ENCODE measurements at places on chromosomes 1 and 21.

DNA sequence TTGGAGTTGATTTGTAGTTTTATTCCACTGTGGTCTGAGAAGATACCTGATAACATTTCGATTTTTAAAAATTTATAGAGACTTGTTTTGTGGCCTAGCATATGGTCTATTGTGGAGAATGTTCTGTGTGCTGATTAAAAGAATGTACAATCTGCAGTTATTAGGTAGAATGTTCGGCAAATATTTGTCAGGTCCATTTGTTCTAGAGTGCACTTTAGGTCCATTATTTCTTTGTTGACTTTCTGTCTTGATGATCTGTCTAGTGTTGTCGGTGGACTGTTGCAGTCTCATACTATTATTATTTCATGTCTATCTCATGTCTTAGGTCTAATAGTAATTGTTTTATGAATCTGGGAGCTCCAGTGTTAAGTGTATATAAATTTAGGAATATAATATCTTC is 116.8 kb downstream of the NME7 start:
- DNase-seq, result no peak

DNA sequence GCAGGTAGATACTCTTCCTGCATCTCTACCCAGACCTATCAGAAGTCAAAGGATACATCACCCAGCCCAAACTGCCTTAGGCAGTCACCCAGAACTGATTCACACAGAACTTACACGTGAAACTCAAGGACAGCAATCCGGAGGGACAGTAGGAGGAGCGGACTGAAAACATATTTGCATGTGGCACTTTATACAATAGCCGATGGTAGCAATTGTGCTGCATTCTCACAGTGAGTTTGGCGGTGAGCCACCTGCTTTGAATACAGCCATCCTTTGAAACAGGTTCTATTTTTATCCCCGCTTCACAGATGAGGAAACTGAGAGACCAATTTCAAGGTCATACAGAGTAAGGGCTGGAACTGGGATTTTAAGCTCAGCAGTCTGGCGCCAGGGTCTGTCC is 69.5 kb downstream of the EDEM3 start:
- DNase-seq, result no peak

DNA sequence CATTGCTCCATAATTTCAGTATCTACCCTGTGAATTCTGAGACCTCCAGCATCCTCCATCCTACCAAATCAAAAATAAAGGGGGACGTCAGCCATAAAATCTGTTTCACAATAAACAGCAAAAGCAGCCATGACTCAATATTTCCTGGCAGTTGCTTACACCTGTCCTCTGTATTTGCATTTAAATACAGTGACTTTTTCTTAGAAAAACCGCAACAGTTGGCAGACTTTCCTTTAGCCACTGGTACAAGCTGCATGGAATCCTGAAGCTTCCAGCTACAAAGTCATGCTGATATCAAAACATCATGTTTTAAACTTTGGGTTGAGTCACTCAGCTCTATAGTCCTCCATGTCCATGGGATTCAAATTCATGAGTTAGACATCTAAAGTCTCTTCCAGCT is 278.0 kb upstream of the KAZN start:
- DNase-seq, result no peak

DNA sequence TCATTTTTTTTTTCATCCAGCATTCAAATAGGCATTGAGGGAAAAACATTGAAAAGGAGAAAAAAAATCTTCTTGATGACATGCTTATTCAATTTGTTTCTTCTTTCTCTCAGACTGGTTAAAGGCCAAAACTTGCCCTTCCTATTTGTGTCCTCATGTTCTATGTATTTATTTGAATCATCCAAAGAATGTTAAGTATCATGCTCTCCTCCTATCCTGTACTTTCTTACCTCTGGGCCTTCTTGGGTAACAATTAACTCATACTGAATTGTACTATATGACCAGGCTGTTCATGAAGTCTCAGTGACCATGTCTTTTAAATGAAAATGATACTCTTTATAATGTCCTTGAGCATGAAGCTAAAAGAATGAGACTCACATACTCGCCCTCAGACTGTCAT is 36.5 kb upstream of the DENND1B start:
- no peak for DNase-seq

All from midbrain (tissue), 1 donor.